ENCODE measurements at places on chromosomes 6 and 20.

DNA sequence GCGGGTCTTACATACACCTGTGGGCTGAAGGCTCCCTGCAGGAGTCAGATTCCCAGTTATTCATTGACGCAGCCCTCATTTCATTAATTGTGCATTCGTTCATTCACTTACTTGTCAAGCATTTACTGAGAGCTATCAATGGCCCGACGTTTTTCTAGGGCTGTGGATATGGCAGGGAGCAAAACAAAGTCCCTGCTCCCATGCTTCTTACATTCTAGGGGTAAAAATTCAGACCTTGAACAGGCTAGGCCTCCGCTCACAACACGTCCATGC is 369 bp upstream of the NSFL1C start:
- DNase-seq, result no peak

- DNase-seq, result no peak
Measured at GRCh38 chr20:22389836-22390542, 194.4 kb downstream of the FOXA2 start.

DNA sequence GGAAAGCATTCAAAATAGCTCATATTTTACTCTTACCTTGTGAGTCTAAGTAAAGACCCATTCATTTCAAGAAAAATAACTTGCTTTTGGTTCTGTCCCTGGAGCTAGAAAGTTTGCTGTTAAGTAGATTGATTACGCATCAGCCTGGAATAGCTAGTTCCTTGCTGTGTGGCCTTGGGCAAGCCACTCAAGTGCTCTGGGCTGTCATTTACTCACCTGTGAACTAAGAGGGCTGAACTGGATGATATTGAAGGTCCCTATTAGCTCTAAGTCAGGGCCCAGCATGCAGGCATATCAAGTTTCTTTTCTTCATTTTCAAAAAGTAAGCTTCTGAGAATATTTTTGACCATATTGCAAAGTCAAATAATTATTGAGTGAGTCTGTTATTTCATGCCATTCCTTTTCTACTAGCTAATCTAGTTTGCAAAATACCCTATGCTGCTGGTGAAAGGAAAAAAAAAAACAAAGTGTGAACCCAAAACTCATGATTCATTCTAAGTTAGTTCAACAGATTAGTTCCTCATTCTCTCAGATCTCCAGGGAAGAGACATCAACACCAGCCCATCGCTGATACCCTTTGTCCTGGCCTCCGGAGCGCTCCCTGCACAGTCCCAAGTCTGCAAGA is 106.5 kb upstream of the GMDS start:
- no peak for DNase-seq

- DNase-seq, result no peak
Measured at GRCh38 chr6:81940451-81940985, 188.0 kb upstream of the TENT5A start.

DNA sequence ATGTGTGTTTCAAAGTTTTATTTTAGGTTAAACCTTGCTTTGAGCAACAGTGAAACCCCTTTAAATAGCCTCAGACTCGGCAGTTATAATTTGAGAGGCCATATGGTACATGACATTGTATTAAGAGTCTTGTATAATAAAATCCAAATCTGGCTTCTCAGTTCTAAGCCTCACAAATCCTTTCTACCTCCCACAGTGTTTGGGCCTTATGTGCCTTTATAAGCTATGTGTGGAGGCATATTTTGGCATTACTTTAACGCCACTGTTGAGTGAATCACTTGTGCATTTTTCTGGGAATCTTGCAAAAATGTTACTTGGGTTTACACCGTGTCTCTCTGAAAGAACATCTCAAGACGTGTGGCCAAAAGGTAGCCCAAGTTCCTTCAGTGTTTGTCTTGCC is 152.4 kb downstream of the COL9A1 start:
- no peak for DNase-seq

DNA sequence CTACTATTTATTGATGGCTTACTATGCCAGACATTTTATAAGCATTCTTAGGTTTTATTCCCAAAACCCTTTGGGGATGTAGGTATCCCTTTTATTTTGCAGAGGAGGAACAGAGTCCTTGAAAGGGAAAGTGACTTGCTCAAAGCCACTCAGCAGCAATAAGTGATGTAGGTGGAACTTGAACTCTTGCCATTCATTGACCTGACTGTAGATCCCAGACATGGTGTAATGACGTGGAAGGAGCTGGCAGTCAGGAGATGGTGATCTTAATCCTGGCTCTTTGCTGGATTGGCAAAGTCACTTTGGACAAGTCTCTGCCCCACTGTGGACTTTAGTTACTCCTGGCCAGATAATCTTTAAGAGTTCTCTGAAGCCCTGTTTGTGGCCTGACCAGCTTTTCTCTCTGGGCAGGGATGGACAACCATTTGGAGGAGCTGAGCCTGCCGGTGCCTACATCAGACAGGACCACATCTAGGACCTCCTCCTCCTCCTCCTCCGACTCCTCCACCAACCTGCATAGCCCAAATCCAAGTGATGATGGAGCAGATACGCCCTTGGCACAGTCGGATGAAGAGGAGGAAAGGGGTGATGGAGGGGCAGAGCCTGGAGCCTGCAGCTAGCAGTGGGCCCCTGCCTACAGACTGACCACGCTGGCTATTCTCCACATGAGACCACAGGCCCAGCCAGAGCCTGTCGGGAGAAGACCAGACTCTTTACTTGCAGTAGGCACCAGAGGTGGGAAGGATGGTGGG is 1.6 kb downstream of the DBNDD2 start:
- DNase-seq, result no peak

GRCh38 chr20:36506253-36506652 is 35.1 kb upstream of the MYL9 start:
- DNase-seq, result no peak

DNA sequence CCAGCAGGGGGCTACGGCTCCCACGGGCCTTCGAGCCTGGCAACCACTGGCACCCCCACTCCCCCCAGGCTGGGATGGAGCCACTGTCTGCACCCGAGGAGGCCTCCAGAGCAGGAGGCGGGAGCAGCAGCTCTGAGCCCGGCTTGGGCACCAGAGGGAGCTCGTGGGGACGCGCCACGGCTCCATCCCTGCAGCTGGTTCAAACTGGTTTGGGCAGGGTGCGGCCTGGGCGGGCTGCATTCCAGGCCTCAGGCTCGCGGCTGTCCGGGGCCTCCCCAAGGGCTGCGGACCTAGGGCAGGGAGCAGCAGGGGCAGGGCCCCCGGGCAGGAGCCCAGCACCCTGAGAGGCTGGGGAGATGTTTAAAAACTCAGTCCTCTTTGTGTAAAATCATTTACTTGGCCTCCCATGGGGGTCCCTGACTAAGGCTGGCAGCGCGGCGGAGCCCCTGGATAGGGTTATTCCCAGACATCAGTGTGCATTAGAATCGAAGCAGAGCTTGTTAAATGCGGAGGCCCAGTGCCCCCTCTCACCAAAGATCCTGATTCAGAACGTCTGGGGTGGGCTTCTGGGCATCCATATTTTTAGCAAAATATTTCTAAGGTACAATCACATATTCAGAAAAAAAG is 4.1 kb upstream of the BCAS4 start:
- DNase-seq, result peak; percentile 76

DNA sequence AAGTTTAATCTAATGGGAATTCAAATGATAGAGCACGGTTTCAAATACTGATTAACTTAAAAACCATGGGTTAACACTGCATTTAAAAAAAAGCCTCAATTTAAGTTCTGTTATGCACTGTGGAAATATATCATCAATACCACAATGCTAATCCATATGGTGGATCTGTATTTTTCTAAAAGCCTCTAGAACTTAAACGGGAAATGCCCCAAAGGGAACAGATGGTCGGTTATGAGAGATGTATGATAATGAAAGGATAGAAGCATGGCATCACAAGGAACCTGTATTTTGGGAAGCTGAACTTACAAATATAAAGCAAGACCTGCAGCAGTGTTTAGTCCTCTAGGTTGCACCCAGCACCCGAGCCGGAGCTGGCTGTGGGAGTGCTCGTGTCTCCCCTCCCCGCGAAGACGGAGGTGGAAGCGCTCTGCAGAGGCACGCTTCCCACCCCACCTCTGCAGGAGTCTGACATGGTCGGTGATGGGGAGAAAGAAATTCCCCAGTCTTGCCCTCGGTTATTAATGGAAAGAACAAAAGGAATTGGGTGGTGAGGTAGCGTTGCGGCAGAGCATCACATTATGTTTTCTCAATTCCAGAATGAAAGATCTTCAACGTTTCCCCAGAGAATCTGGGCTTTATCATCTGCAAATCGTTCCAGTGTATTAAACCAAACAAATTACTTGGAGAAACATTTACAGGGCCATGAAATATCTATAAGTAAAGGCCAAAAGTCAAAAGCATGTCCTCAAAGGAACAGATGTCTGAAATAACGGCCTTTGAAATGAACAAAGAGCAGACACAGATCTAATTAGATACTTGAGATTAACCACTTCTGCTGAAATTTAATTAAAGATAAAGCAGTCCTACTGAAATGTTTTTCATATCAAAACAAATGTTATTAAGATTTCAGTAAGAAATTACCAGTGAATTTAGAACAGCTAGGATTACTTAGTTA is 103.1 kb upstream of the POPDC3 start:
- DNase-seq, result no peak

DNA sequence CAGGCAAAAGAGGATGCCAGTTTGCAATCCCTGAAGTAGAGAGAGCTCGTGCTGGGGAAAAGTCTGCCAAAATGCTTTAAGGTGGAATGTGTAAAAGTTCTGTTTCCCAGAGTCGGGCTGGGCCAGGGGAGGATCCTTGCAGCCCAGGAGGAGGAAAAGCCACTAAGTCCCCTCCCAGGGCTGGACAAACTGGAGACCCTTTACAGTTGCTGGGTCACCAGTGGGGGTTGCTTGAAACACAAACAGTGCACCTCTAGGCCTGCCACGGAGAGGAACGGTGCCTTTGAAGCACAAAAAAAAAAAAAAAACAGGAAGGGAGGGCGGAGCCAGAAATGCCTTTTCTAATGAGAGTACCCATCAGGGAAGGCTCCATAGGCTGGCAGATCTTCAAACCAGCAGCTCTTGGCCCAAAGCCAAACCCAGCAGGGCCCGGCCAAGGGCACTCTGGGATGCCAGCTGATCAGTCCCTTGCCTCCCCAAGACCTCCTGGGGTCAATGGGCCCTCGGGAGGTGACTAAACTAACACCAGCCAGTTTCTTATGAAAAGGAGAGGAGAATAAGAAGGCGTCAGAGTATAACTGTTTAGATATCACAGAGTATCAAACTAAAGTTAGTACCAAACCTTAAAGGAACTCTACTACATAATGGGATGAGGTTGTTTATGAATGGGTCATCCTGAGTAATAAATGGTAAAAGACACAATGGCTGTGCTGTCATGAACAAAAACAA is 23.7 kb downstream of the HLA-A start:
- DNase-seq, result peak; percentile 76

- DNase-seq, result no peak
Measured at GRCh38 chr6:154731296-154732218, 1.7 kb upstream of the SCAF8 start.

GRCh38 chr6:116446399-116446798 is 14.8 kb upstream of the CALHM6 start:
- no peak for DNase-seq

GRCh38 chr6:56595490-56596122 is 47.1 kb downstream of the DST start:
- DNase-seq, result no peak

DNA sequence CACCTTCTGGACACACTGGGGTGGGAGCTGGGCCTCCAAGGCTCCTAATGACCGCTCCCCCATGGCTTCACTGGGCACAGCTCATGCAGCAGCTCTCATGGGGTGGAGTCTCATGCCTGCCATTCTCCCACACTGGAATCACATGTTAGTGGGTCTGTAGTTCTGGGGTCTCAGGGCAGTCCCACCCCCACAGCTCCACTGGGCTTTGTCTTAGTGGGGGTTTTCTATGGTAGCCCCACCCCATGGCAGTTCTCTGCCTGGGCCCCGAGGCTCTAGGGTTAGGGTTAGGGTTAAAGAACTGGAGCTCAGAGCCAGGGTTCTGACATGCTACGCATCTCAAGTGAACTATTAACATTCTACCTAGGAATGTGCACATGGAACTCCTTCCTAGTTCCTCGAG is 139.0 kb downstream of the PCSK2 start:
- DNase-seq, result no peak

GRCh38 chr6:6747371-6747770 is 158.9 kb downstream of the LY86 start:
- no peak for DNase-seq

DNA sequence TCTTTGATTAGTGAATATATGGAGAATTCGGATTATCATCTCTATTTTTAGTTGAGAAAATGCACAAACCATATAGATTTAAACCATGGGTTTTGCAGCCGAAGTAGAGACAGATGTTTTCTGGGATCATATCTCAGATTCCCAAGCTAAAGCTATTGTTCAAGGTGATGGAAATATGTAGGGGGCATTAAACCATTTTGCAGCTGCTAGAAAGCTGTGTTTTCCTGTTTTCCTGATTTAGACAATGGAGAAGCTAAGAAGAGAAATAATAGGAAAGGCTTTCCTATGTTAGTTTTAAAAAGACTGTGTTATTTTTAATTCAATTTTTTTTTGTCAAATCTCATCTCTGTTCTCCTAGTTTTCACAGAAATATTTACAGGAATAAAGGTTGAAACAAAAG is 6.2 kb downstream of the CD93 start:
- DNase-seq, result no peak

- DNase-seq, result no peak
Measured at GRCh38 chr6:1790684-1791083, 181.0 kb downstream of the FOXC1 start.

GRCh38 chr6:162416307-162416706 is 311.3 kb downstream of the PRKN start:
- no peak for DNase-seq

GRCh38 chr6:79246891-79247290 is 12.4 kb upstream of the HMGN3 start:
- DNase-seq, result no peak

- DNase-seq, result no peak
Measured at GRCh38 chr6:137839076-137839475, 28.0 kb upstream of the TNFAIP3 start.

DNA sequence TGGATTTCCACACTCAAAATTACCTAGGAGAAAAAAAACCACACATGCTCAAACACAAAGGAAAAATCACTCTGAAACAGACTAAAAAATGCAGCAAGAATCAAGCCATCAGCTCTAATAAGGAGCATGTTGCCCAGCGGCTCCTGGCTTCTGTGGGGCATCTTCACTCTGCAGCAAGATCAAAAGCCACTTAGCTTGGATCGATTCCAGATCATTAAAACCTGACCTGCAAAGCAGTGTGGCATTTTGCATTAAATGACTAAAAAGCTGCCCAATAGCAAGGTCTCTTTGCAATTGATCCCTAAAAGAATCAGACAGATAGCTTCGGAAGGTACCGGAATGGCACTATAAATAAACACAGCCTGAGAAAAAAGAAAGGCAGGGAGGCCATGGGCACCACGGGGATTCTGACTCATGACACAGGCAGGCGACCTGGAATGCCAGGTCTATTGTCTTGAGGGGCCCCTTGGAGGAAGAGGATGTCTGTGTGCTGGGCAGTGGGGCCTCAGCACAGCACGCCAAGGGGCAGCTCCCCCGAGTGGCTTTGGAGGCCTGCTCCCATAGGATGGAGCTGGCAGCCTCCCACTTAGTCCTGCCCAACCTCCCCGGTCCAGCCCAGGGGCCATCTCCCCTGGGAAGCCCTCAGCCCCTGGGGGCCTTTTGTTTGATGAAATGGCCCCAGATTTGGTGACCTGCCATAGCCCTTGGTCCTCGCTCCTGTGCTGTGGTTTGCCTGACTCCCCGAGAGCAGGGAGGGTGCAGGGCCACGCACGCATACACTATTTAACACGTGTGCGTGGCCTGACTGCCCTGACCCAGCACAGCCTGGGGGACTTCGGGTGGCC is 7.6 kb downstream of the LEMD2 start:
- no peak for DNase-seq

GRCh38 chr20:31559704-31560093 is 45.4 kb upstream of the ID1 start:
- no peak for DNase-seq

- no peak for DNase-seq
Measured at GRCh38 chr6:7328243-7328642, 15.2 kb upstream of the SSR1 start.

Measured in CD4-positive, alpha-beta T cell treated with Interferon gamma for 1 hour (primary cell).